CD4-positive, alpha-beta T cell treated with Interleukin-2 at 100 ng/mL for 4 hours (primary cell): ENCODE measurements at places on chromosomes 12 and 14.

- no peak for DNase-seq
These were observed 27.1 kb upstream of the TCL1A start for GRCh38 chr14:95741038-95741490.

DNA sequence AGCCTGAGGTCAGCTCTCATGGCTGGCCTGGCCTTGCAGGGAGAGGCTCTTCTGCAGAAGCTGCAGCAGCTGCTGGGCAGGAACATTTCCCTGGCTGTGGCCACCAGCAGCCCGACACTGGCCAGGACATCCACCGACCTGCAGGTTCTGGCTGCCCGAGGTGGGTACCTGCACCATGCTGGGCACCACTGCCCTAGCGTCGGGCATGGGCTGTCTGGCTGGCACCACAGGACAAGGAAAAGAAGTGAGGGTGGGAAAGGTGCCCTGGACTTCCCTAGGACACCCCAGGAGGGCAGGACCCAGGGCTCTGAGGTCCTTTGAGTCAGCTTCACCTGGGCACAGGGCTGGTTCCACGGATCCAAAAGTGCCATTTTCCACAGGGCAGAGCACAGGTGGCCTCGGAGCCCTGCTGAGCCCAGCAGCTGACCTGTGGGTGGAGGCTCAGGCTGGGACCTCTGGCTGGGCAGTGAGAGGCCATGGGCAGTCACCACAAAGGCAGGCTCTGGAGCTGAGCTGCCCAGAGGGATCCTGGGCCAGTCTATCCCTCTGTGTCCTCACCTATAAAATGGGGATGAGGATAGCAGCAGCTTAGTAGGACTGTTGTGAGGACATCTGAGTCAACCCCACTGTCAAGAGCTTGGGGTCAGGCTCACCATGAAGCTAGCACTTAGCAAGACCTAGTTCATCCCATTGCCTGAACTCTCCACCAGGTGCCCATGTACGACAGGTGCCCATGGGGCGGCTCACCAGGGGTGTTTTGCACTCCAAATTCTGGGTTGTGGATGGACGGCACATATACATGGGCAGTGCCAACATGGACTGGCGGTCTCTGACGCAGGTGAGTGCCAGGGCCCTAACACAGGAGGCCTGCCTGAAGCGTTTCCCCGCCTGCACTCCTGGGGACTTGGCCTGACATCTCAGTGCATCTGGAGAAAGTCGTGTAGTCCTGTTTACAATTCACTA, 4.9 kb downstream of the PLD4 start:
- no peak for DNase-seq

- no peak for DNase-seq
These were observed 51.3 kb downstream of the MARK3 start for GRCh38 chr14:103436533-103436932.

DNA sequence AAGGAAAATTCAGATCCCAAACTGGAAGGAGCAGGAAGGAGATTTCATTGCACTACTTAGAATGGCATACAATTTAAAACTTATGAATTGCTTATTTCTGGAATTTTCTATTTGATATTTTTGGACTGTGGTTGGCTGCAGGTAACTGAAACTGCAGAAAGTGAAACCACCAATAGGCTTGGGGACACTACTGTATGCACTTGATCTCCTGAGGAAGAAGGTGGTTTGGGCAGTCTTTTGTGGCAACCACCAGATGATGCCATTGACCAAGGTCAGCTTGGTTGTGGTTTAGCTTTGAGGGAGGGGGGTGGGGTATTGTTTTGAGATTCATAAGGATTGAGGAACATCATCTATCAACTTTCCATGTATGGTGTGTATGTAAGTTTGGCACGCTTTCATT, 209.5 kb upstream of the STXBP6 start:
- no peak for DNase-seq
